Endothelial cell (in vitro differentiated cells): ENCODE measurements at places on chromosomes 1 and 21. TPM values are rescaled to one million over a fixed set of nuclear protein-coding genes. Genes with fewer than 3 reads are reported as not detected.

- no peak for DNase-seq
These were observed 497.8 kb downstream of the TTLL7 start for GRCh38 chr1:83500987-83501591.

GRCh38 chr1:231743966-231744365, 117.4 kb downstream of the DISC1 start:
- DNase-seq: no peak

- no peak for DNase-seq
These were observed 35.1 kb downstream of the CATSPERE start for GRCh38 chr1:244496186-244496585.

DNA sequence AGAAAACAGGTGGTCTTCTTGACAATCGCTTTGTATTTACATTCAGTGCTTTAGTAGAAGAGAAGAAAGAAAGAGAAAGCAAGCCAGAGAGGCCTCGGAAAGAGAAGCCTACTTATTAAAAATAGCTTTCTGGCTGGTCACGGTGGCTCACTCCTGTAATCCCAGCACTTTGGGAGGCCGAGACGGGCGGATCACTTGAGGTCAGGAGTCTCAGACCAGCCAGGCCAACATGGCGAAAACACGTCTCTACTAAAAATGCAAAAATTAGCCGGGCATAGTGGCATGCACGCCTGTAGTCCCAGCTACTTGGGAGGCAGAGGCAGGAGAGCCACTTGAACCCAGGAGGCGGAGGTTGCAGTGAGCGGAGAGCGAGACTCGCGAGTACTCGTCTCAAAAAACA, 1.8 kb upstream of the SLC19A2 start:
- no peak for DNase-seq

- no peak for DNase-seq
These were observed 75.5 kb downstream of the PRDM2 start for GRCh38 chr1:13775459-13775858.

- peak; percentile 29 for DNase-seq
These were observed 8.0 kb upstream of the RLF start for GRCh38 chr1:40153073-40153770.

GRCh38 chr1:180841415-180841814, 71.3 kb upstream of the KIAA1614 start:
- no peak for DNase-seq

PAQR7 gene
- 18.7 TPM for total RNA-seq

DDI2 gene
- 24.0 TPM for total RNA-seq
